SW 1271 (cell line): ENCODE measurements at places on chromosomes 4 and X.

DNA sequence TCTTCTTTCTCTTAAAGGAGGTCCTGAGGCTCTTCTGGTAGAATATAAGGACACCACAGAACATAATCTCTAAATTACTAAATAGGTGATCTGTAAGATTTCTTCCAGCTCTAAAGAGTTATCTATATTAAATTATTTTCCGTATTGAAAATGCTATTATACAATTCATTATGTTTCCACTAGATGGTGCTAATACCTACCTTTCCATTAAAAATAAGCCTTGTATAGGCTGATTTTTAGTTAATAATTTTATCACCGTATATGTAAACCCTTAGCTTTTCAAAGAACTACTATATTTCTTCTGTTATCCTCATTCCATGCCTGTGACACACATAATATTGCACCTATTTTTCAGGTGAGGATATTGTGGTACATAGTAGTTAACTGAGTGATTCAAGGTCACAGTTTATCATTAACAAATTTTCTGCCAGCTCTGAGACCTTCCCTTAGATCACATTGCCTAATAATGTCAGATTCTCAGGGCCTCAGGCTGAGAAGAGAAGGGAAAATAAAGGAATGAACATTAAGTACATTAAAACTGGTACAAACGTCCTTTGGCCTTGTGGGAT, 138.8 kb downstream of the TEX11 start:
- no peak for DNase-seq

DNA sequence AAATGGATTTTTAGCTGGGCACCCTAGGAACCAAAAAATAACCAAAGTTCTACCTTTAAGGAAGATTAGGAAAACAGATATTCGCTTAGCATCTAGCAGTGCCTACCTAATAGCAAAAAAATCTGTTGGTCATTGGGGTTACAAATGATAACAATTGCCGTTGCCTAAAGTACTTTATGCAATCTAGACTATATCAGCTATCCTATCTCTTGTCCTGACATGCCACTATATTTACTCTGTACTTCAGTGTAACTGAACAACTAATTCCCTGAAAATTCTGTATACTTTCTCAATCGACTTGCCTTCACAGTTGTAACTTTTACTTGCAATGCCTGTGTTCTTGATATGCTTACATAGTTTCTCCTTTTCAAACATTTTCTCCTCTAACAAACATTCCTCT, 282.9 kb upstream of the PCDH7 start:
- no peak for DNase-seq

GRCh38 chr4:138341739-138342415, 99.7 kb upstream of the SLC7A11 start:
- DNase-seq: no peak

GRCh38 chr4:151576627-151577026, 167.7 kb downstream of the FHIP1A start:
- DNase-seq: no peak

DNA sequence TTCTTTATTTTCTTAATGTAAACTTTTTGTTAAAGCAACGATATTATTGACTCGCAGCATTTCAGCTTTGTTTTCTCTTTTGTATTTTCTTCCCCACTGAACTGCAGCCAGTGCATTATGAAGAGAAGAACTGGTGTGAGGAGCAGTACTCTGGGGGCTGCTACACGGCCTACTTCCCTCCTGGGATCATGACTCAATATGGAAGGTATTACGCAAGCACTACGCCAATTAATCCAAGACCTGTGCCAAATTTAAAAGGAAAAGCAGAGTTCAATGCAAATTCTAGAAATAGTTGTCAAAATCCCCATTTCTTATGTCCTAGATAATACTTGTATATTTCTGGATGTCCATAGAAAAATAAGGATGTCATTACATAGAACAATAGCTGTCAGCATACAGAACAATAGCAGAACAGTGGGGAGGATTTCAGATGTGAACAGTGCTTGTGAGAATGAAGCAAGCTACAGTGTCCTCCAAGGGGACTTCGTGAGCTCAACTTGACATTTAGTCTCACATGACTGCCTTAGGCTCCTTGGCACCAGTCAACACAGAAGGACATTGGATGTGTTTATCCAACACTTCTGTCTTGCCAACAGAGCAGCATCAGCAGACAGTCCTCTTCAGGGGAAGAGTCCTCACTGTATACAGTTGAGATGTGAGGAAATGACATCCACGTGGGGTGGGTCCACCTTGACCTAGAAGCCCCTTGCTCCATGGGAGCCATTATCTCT, 85.9 kb downstream of the MAOA start:
- no peak for DNase-seq
